ENCODE measurements at places on chromosomes 16 and 17.

DNA sequence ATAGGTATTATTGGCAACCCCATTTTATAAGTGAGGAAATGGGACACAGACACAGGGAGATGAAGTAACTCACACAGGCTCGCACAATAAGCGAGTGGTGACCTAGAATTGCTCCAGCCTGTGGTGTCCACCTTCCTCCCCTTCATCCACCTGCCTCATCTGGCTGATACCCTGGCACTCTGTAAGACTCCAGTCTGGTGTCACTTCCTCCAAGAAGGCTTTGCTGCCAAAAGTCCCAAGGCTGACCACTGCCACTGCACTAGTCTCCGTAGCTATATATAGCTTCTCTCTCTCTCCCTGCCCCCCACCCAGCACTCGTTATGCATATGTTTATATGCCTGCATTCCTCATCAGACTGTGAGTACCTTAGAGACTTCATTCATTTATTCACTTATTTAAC is 66.1 kb upstream of the SREBF1 start:
- DNase-seq, result no peak

- DNase-seq, result peak; percentile 53
Measured at GRCh38 chr16:53091466-53092211, 36.8 kb downstream of the CHD9 start.

GRCh38 chr16:55571-56136 is 2.0 kb downstream of the SNRNP25 start:
- no peak for DNase-seq

GRCh38 chr16:38941-39892 is 14.2 kb downstream of the POLR3K start:
- DNase-seq, result peak; percentile 71

DNA sequence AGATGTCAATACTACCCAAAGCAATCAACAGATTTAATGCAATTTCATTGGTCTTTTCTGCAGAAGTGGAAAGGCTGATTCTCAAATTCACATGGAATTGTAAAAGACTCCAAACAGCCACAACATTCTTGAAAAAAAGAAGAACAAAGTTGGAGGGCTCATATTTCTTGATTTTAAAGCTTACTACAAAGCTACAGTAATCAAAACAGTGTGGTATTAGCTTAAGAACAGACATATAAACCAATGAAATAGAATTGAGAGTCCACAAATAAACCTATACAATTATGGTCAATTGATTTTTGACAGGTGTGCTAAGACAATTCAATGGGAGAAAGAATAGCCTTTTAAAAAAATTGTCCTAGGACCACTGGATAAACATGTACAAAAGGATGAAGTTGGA is 14.4 kb upstream of the ABCC1 start:
- DNase-seq, result no peak

DNA sequence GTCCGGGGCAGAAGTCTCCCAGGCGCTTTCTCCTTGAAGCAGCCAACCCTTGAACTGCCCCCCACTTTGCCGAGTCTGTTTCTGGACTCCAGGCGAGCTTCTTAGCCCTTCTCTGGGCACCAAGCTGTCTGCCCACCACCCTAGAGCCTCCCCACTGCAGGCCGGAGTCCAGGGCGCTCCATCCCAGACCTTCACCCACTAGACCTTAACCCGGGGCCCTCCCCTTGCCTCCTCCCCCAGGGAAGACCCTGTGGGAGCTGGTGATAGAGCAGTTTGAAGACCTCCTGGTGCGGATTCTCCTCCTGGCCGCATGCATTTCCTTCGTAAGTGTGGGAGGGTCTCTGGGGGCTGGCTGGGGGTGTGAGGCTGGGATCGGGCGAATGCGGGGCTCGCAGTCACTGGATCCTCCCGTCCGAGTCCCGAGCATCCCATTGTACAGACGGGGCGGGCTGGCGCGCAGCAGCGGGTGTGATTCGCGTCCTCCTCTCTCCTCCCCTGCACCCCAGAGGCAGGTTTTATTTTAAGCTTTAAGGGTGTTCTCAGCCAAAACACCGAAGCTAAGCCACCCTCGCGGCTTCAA is 1.1 kb downstream of the ATP2A1 start:
- DNase-seq, result no peak

GRCh38 chr17:17416007-17416399 is 60.8 kb upstream of the MED9 start:
- peak; percentile 49 for DNase-seq

DNA sequence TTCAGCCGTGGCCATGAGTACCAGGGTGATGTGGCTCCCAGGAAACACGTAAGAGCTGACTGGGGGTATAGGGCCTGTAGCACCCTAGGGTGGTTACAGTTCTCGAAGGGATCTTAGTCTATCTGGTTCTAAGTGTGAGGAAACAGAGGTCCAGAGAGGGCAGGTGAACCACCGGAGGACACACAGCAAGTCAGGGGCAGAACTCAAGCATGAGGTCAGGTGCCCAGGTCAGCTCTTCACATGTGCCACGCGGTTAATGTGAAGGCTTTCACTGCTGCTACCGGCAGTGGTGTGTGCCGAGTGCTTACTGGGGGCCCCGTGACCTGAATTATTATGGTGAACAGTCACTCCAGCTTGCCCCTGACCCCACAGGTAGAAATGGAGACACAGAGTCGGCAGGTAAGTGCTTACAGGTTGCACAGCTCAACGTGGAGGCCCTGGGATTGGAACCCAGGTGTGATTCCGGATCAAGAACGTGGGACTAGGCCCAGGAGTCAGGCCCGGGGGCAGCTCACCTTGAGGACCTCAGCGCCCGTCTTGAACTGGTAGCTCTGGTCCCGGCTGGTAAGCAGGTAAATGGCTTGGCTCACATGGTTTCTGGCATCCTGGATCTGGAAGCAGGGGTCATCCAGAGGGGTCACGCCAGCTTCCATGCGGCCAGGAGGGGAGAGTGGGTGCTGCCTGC is 3.1 kb downstream of the ROGDI start:
- DNase-seq, result no peak

GRCh38 chr16:56631197-56631596 is 1.3 kb upstream of the MT1M start:
- DNase-seq, result no peak

DNA sequence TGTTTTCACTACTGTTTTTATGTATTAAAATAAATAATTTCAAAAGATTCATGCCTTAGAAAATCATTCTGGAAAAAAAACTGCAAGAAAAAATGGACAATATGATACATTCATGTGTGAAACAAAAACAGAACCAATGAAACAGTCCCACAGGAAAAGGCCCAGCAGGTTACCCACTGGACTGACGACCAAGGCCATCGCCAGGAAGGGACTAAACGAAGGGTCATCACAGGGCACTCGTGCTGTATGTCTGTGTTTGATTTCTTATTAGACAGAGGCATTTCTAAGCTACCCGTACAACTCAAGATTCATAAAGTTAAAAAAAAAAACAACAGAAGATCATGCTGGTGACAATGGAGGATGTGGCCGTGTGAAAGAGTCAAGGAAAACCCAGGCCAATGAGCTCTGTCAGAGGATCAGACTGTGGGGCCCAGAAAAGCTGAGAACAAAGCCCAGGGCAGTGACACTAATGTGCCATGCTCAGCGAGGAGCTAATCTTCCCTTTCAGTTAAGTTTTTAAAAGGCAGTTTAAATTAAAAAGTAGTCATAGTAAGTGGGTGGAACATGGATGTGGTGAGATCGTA is 31.8 kb downstream of the NSMCE1 start:
- no peak for DNase-seq

GRCh38 chr17:14950216-14950615 is 314.9 kb downstream of the PMP22 start:
- no peak for DNase-seq

GRCh38 chr17:76388966-76389888 is 4.8 kb downstream of the SPHK1 start:
- no peak for DNase-seq

GRCh38 chr16:35793601-35794000 is 2334.2 kb downstream of the TP53TG3F start:
- DNase-seq, result no peak

DNA sequence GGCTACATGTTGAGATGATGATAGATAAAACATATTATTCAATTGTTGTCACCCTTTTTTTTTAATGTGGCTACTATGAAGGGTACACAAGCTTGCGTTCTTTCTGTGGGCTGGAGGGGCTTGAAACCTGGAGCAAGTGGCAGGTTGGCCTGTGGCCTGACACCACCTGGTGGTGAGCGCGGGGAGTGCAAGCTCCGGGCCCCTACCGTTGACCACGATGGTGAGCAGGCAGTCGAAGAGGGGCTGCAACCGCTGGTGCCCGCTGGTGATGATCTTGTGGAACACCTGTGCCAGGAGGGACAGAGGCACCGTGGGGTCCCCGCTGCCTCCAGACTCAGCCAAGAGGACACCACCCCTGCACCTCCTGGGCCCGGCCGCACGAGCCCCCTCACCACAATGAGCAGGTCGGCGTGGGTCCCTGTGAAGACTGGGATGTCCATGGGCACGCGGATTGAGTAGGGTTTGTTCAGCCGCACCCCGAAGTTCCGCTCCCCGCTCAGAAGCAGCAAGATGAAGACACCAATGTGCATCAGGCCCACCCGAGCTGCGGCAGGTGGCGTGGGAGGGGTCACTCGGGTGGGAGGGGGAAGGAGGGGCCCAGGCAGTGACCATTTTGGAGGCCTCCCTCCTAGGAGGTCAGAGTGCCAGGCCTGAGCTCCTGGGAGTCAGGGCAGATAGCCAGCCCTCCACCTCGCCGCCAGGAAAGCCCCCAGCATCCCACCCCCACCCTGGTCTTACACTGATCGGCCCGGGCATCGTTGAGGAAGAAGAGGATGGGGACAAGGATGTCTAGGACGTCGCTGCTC is 14.4 kb downstream of the HID1 start:
- no peak for DNase-seq

- DNase-seq, result no peak
Measured at GRCh38 chr17:50719924-50720794, 756 bp downstream of the LUC7L3 start.

GRCh38 chr17:50218771-50219315 is 17.4 kb upstream of the COL1A1 start:
- DNase-seq, result no peak

GRCh38 chr16:57204675-57205074 is 18.5 kb downstream of the RSPRY1 start:
- DNase-seq, result no peak

DNA sequence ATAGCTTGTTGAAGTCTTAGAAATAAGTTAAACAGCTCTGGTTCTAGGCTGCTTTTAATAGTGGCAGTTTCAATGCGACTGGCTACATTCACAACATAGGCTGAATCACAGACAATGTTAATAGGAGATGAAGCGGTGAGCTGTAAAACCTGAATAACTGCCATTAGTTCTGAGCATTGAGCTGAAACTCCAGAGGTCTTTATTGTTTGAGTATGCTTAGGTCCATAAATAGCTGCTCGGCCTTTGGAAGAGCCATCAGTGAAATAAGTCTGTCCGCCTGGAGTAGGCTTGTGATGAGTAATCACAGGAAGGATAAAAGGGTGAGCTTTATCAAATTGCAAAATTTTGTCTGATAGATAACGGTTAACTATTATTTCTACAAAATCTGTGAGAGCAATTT is 9.4 kb upstream of the ZNF689 start:
- no peak for DNase-seq

GRCh38 chr16:75532142-75532765 is 3.7 kb downstream of the CHST5 start:
- DNase-seq, result no peak

DNA sequence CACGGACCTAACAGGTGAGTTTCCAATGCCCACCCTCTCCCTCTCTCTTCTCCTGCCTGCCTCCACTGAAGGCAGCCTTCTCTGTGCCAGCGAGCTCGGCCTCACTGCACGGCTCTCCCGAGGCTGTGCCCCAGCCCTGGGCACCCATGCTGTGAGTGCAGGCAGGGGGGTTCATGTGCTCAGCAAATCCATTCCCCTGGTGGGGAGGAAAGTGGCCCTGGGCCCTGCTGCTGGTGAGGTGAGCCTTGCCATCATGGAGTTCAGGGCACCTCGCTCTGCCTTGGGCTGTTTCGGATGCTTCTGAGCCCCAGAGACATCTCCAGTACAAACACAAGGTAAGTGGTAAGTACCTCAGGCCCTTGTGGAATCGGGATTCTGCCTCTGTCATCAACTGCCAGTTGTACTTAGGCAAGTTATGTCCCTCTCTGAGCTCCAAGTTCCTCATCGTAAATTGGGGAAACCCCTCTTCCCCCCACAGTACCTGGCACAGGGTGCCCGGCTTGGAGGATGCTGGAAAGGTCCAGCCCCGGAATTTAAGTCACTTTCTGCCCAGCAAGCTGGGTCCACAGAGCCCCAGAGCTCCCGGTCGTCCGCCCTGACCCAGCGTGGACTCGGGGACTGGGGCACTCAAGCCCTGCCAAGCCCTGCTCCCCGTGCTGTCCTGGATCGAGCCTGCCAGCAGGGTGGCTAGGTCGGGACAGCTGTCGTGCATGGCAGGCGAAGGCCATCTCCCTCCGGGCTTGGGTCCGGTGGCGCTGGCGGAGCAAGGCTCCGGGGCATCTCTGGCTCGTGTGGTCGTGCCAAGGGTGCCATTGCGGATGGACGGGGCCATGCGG is 684 bp upstream of the NUDT16L1 start:
- no peak for DNase-seq

- DNase-seq, result no peak
Measured at GRCh38 chr16:21937336-21937829, 15.8 kb upstream of the UQCRC2 start.

GRCh38 chr17:37567137-37567536 is 42.1 kb downstream of the SYNRG start:
- DNase-seq, result no peak

GRCh38 chr17:11487469-11487868 is 110.8 kb upstream of the DNAH9 start:
- DNase-seq, result no peak

- DNase-seq, result no peak
Measured at GRCh38 chr16:82935766-82936165, 309.0 kb downstream of the CDH13 start.

DNA sequence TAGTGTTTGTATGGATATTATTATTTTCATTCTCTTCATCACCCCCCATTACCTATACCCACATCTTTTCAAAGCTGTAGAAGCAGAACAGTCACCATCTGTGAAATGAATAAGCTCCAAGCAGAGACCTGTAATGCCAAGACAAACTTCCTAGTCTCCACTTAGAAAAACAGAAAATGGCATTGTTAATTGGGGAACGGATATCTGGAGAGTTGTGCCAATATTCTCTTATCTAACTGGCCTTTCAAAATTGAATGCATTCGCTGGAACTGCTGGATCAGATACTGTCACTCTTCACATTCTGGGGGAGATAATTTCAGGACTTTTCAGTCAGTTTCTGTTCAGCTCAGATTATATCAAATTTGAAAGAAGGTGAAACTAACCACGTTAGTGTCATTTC is 464.4 kb upstream of the GOT2 start:
- DNase-seq, result no peak

GRCh38 chr16:11907160-11907970 is 8.4 kb downstream of the GSPT1 start:
- no peak for DNase-seq

GRCh38 chr17:43855061-43855460 is 8.1 kb downstream of the CD300LG start:
- no peak for DNase-seq

DNA sequence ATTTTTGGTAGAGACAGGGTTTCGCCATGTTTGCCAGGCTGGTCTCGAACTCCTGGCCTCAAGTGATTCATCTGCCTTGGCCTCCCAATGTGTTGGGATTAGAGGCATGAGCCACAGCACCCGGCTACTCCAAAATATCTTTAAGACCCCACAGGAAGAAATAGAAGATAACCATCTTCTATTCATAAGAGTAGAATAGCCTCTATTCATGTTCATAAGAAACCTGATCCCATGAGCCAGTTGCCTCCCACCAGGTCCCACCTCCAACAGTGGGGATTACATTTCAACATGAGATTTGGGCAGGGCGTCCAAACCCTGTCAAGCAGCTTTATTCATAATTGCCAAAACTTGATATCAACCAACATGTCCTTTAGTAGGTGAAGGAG is 13.9 kb upstream of the TMC7 start:
- no peak for DNase-seq

GRCh38 chr17:67689534-67690177 is 28.1 kb upstream of the NOL11 start:
- peak; percentile 50 for DNase-seq
